ENCODE measurements at places on chromosomes 4 and X. TPM values are rescaled to one million over a fixed set of nuclear protein-coding genes. Genes with fewer than 3 reads are reported as not detected.

The KCND1 gene
- 0.93 TPM for polyA plus RNA-seq

GRCh38 chrX:131061306-131061705 lies 3.2 kb downstream of the ARHGAP36 start:
- no peak for DNase-seq

GRCh38 chr4:113462286-113462685 lies 299.3 kb downstream of the CAMK2D start:
- DNase-seq = no peak

DNA sequence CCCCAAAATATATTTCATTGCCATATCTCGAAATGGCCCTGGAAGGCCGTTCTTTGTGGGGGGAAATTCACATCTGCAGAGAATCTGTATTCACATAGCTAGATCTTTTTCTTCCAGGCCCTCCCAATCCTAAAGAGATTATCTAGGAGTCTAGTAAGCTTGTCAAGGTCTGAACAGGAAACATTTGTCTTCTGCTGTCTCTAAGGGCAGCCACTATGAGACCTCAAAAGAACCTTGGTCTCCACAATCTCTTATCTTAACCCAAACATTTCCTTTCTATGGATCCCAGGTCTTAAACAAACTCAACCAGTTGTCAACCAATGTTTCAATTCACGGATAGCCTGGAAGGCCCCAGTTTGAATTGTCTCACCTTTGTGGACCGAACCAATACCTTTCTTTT lies 45.0 kb downstream of the CRLF2 start:
- DNase-seq = no peak

DNA sequence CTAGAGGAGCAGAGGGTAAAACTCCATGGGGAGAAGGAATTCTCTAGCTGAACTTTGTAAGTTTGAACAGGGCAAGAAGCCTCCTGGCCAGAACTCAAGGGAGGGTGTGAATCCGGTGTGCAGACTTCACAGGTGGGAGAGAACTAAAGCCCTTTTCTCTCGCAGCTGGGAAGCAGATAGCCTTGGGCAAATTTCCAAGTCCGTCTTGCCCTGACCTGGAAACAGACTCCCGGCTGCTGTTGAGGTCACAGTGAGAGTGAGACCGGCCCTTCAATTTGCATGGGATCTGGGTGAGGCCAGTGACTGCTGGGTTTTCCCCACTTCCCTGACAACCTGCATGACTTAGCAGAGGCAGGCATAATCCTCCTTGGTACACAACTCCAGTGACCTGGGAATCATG lies 94.5 kb upstream of the ZNF827 start:
- no peak for DNase-seq

All from muscle of back (tissue), 13 donors.